ENCODE measurements at places on chromosomes 7 and 10.

GRCh38 chr10:121734589-121735045 lies 136.4 kb upstream of the FGFR2 start:
- DNase-seq, result no peak

- no peak for DNase-seq
Measured at GRCh38 chr7:143954135-143954534, 509 bp upstream of the OR2F1 start.

- DNase-seq, result no peak
Measured at GRCh38 chr7:128247640-128248194, 6.6 kb downstream of the LEP start.

DNA sequence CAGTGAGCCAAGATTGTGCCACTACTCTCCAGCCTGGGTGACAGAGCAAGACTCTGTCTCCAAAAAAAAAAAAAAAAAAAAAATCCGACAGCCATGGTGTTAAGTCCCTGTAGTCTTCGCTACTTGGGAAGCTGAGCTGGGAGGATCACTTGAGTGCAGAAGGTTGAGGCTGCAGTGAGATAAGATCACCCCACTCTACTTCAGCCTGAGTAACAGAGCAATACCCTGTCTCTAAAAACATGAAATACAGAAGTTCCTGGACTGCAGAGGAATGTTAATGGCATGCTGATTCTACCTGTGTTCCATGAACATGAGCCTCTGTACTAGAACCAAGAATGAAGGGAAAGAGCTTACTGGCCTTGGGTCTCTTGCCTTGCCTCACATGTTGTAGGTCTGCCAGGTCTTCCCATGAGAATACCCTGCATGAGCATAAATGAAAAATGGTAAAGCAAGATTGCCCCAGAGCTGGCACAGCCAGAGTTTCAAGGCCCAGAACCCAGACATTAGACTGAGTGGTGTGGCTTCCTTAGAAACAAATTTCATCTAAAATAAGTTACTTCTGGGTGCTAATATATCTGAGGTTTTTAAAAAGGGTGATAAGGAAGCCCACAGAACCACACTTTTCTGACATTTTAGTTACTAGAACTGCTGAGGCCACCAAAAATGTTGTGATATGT lies 8.6 kb downstream of the YAE1 start:
- DNase-seq, result no peak

DNA sequence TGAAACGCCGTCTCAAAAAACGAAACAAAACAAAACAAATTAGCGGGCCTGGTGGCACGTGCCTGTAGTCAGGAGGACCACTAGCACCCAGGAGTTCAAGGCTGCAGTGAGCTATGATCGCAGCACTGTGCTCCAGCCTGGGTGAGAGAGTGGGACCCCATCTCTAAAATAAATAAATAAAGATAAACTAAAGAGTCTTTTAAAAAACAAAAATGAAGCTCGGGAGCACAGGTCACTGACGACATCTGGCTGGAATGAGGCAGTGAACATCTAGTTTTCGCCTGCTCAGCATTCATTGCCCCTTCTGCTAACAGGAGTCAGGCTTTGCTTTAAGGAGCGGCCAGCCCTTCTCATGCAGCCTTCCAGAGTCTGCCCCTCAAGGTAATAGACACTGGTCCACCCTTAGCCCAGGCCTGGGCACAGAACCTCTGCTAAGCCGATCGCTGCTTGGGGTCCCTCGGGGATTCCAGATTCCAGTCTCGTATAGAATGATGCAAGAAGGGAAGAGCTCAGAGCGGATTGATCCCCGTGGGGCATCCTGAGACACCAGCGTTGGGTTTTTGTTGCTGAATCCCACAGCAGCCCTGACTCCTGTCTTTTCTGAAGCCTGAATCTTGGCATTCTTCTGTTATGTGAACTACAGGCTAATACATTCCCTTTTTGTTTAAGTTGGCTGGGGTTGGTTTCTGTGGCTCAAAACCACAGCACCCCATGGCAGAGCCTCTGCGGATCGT lies 14.2 kb upstream of the FOXK1 start:
- DNase-seq, result no peak

DNA sequence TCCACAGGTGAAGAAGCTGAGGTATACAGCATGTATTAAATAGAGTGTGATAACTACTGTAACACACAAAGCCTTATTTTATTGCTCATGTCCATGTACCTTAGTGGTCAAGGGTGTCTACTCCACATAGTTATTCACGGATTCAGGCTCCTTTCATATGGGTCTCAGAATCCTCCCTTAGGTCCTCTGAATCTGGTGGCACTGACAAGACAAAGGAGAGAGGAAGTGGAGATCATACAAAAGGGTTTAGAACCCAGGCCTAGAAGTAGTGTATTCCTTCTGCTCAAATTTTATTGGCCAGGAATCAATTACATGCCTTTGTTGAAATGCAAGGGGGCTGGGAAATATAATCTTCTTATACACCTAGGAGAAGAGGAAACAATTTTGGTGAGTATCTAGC lies 164.6 kb downstream of the PTEN start:
- DNase-seq, result no peak

DNA sequence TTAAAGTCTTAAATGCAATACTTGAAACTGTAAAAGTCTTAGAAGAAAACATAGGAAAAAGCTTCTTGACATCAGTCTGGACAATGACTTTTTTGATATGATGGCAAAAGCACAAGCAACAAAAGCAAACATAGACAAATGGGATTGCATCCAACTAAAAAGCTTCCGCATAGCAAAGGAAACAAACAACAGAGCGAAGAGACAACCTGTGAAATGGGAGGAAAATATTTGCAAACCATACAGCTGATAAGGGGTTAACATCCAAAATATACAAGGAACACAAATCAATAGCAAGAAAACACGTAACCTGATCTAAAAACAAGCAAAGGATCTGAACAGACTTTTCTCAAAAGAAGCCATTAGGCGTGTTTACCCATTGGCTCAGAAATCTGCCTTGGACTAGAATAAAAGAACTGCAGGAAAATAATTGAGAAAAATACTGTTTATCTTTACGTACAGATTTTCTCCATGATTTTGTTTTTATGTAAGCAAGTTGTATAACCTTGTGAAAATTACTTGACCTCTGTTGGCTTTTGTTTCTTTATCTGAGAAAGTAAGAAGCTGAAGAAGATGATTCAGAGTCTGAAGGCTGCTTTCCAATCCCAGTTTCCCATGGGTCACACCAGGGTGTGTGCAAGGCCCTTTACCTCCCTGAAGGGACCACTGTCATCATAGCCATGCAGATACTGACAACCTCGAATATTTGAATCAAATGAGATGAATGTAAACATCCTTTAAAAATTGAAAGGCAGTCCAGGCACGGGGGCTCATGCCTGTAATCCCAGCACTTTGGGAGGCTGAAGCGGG lies 99.1 kb upstream of the LANCL2 start:
- DNase-seq, result no peak

- DNase-seq, result peak; percentile 64
Measured at GRCh38 chr10:48306870-48307710, 613 bp downstream of the MAPK8 start.

Measured in progenitor cell of endocrine pancreas (in vitro differentiated cells).